ENCODE measurements at places on chromosomes 11 and 22. TPM values are rescaled to one million over a fixed set of nuclear protein-coding genes. Genes with fewer than 3 reads are reported as not detected.

Gene C2CD3
- 15.6 TPM for total RNA-seq

DNA sequence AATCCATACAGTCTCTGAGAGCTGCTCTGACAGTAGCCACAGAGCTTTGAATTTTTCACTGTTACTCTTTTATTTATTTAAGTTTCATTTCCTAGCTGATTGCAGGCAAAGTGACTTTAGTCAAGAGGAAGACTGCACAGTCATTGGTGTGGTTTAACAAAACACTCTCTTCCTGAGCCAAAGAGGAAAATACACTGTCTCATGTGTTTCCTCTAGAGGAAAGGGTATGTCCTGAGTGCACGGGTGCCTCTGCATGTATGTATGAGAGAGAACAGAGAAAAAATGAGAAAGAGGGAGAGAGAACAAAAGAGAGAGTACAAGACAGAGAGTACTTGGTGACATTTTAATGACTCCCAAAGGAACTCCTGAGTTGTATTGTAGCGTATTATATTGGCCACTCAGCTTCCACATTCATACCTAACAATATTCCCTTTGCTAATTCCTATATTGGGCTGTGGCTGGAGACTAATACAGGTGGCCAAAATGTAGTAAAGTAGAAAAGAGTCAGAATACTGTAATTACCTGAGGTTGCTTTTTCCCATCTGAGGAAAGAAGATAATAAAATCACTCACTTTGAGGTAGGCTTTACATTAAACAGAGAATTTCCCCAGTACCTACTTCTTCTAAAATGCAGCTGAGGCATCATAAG lies at the start of gene OR4D9:
TSS of gene OR4D9 (plus strand) at position 599 of the 649 bp plus-strand sequence. CDS start 3,374 bp downstream, outside the sequence.
- no peak for DNase-seq

GRCh38 chr22:37464181-37464580 lies 22.0 kb downstream of the MFNG start:
- DNase-seq = no peak

DNA sequence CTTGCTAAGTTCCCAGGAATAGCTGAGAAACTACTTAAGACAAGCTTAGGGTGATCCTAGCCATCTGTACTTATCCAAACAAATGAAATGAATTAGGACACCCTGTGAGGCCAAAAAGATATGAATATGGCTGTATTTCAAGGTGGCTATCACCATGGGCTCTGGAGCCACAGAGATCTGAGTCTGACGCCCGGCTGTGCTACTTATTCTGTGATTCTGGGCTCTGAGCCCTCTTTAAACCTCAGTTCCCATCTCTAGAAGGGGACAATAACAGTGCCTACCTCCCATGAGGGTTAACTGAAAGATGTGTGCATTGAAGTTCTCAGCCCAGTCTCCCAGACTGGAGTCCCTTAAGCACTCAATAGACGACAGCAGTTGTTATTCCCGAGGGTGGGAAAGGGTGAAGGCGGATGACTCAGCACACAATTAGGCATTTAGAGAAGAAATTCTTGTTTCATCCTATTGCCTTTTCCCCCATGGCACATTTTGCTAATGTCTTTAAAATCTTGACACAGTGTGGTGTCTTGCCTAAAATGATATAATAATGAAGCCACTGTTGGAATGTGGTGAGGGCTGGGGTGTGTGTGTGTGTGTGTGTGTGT lies 132.5 kb downstream of the ADAMTS15 start:
- DNase-seq = no peak

GRCh38 chr11:132658696-132659095 lies 873.6 kb downstream of the OPCML start:
- no peak for DNase-seq

DNA sequence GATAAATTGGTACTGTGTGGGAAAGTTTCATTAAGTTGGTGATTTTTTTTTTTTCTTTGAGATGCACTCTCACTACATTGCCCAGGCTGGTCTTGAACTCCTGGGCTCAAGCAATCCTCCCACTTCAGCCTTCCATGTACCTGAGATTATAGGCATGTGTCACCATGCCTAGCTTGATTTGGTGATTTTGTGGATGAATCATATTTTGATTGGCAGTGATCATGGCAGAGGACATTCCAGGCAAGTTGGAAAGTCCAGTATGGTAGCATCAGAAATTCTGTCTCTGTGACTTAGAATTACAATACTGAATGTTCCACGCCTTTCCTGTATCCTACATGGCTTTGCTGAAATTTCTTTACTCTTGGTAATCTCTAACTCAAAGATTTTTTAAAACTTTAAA lies 49.4 kb downstream of the HORMAD2 start:
- no peak for DNase-seq

DNA sequence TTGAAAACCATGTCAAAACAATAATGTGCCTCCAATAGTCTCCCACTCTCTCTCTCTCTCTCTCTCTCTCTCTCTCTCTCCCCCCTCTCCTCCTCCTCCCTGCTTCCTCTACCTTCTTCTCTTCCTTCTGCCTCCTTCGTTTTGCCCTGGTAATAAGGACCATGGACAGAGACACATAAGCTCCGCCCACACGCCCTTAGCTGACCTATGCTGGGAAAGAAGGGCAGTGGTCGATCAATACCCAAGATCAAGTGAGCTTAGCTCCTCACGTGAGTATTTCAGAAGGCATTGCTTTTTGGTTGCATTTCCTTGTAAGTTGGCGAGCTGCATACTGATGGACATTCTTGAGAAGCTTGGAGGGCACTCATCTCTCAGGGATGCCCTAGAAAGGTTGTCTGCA lies 194.8 kb downstream of the MIAT start:
- no peak for DNase-seq

- DNase-seq = no peak
Measured at GRCh38 chr11:58179648-58180047, 9.2 kb upstream of the OR9Q2 start.

- DNase-seq = no peak
Measured at GRCh38 chr22:16717699-16718558, 107.3 kb downstream of the XKR3 start.

DNA sequence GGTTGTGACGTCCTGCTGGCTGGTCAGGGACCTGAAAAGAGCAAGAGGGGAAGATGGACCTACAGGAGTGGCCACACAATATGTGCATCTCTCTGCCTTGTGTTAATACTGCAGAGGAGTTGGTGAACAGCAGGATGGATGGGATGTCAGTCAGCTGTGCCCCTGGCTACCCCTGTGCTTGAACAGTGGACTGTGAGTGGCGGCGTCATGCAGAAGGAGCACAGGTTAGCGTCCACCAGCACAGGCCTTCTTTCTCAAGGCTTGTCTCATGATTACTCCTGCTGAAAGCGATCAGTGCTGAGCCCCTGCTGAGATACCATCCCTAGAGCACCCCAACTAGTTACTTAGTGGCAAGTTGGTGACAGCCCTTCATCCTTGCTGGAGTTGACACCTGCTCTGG lies 3.8 kb upstream of the CHKB start:
- DNase-seq = no peak

Gene SCGB1C1
- total RNA-seq = not detected

Gene BDNF
- total RNA-seq = 0.78 TPM

DNA sequence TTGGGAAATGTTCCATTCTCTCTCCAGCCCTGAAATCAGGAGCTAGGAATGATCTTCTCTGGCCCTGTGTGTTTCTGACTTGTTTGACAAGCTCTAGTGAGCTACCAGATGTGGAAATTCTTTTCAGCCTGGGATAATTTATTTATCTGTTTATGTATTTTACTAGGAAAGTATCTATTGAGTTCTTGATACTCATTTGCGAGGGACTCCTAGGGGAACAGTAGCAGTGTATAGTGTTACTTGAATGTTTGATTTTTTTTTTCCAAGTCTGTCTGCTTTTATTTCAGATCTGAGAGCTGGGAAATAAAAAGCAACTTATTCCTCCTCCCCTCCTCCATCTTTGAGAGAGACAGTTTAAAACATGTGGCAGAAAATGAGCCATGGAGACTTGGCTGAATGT lies 92.5 kb downstream of the ALX4 start:
- DNase-seq = no peak

DNA sequence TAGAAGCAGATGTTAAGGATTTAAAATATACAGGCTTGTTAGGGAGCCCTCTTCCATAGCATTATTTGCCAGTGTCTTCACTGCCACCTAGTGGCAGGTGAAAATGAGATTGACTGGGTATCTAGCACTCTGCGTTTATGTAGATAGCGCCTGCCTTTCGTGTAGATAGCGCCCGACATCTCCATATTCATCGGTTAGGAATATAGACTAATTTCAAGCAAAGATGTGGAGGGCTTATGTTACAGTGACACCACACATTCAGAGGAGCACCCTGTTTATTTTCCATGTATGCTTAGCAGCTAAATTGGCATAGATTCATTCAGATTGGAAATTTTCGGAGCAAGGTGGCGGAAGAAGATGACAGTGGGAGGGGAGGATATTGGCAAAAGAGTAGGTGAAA lies 72.0 kb downstream of the SLC5A12 start:
- DNase-seq = peak; percentile 5

- DNase-seq = no peak
Measured at GRCh38 chr11:15886866-15887265, 469.5 kb downstream of the SOX6 start.

- no peak for DNase-seq
Measured at GRCh38 chr11:31757260-31757835, 53.8 kb downstream of the PAX6 start.

Gene PGA5
- total RNA-seq = not detected

DNA sequence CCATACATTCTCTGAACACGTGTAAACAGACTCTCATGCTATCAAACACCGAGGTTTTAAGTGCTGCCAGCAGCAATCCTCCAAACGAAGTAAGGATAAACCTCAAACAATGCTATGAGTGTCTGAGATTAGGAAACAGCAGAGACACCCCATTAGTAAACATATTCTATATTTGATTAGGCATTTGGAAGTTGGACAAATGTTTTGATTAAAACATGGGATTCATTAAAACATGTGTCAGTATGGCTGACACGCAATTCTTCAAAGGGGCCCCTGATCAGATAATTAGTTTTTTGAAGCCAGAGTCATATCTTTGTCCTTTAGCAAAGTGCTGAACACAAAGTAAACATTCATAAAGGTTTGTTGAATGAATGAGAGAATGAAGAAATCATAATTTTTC lies 33.2 kb upstream of the BLID start:
- no peak for DNase-seq

Gene TMEM45B
- 0.31 TPM for total RNA-seq

Gene MGAT3
- 24.8 TPM for total RNA-seq

DNA sequence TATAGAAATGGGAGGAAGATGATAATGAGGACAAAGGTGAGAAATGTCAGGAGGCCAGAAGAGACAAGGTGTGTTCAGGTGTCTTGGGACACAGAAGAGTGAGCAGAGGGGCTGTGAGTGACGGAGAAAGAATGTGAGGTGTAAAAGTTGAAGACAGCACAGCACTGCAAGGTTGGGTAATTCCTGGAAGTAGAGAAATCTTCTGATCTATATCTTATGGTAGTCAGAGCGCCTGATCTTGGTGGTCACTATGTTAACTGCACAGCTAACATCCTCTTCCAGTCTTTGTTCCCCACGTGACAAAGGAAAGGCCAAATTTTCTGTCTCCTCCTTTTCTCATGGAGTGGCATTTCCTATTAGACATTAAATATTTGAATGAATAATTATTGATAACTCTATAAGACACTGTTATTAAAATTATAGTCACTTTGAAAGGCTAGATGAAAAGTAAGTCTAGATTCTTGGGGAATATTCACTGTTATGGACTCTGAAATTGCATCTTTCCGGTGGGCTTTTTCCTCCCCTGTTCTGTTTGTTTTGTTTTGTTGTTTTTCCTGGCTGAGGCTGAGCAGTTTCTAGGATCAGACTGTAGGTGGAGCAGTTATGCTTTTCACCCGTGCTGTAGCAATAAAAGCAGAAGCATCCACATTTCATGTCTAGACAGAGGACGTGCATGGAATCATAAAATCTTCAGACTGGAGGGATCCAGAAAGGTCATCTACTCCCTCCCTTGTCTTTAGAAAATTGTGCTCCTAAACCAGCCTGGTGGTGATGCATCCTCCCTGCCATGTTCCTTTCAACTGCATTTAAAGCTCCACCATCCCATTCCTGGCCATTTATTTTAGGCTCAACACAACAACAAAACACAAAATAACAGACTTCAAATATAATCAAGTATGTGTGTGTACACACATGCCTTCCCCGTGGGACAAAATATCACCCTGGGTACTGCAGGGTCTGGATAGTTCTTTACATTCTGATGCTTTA lies 26.6 kb downstream of the SC5D start:
- DNase-seq = no peak

Gene BIRC2
- 160 TPM for total RNA-seq

Gene UNC93B1
- total RNA-seq = 4.1 TPM

DNA sequence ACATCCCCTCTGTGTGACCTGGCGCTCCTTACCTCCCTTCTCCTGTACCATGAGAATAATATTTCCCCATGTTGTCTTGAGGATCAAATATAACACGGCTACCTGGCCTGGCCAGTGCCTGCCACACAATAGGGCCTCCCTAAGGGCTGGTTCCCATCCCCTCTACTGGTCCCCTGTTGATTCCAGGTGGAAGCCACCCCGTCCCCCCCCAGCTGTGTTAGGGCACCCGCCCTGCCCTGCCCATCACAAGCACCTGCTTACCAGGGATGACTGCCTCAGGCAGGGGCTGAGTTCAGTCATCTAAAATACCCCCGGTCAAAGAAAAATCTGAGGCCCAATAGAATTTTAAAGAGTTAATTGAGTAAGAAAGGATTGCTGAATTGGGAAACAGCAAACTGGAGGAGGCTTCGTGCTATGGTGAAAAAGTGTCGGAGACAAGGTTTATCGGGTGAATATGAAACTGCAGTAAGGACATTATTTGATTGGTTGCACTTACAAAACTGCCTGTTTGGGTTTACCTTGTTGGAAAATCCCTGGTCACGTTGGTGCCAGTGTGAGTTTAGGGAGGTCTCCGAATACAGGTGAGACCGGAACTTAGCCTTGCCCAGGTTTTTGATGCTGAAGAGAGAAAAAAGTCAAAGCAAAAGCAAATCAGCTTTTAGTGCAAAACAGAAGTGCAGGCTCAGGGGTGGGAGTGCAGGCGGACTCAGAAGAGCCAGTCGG lies 5.2 kb downstream of the APOL1 start:
- no peak for DNase-seq

DNA sequence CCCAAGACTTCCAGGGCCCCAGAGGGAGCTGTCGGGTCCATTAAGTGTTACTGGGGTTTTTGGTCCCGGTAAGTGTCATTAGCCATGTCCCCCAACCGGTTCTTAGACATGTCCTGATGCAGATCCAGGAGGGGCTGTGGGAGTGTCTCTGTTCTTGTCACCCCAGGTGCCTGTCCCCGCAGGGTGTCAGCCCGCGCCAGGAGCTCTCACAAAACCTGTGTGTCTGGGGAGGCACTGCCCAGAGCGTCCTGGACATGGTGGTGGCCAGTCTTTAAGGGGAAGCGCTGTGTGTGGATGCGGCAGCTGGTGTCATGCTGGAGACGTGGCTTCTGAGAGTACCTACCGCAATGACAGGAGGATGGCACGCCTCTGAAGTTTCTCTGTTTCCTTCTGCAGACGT lies 12.5 kb upstream of the PARVG start:
- DNase-seq = no peak
